ENCODE measurements at places on chromosomes 1 and 21.

GRCh38 chr1:150176593-150176992, 26.9 kb downstream of the PLEKHO1 start:
- DNase-seq, result no peak

- DNase-seq, result no peak
These were observed 994 bp upstream of the LAMTOR5 start for GRCh38 chr1:110408488-110408887.

DNA sequence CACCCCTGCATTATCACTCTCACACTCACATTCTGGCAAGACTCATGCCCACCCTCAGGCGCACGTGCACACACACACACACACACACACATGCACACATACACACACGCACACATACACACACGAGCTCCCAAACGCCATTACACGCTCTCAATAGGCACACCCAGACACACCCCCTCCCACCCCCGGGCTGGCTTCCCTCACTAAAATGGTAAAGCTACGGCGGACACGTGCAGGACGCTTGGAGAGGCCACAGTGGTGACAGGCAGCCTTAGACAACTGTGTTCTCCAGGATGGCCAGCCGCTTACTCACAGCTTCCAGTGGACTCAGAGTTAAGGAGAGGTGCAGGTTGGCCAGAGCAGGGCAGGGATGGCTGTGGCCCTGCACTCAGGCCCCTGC, 10.1 kb downstream of the MATN1 start:
- no peak for DNase-seq

DNA sequence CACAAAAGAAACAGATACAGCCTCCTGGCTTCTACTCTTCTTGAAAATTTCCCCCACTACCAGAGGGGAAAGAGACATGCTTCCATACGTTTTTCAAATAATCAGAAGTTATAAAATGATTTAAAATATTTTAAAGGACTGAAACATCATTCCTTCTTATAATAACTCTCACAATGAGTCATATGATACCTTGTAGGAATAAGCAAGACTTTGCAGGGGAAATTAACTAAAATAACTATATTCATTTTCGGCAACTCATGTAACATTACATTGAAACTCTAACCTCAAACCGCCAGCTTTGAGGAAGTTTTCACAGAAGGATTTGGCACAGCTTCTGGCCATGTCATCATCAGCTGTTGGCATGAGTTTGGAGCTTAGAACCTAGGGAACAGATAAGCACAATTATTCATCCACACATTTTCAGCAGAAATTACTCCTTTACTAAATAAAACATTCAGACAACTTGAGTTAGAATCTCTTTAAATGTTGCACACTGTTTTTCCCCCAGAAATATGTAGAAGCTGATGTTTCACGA, 85.9 kb downstream of the USP24 start:
- DNase-seq, result no peak

- DNase-seq, result no peak
These were observed 528.9 kb downstream of the OMA1 start for GRCh38 chr1:58017641-58018040.

- peak; percentile 77 for DNase-seq
These were observed 3.6 kb upstream of the TNNT2 start for GRCh38 chr1:201381130-201381529.

- no peak for DNase-seq
These were observed 11.6 kb downstream of the SDCCAG8 start for GRCh38 chr1:243267471-243267880.

- DNase-seq, result no peak
These were observed 20.8 kb downstream of the FRRS1 start for GRCh38 chr1:99745684-99746083.

DNA sequence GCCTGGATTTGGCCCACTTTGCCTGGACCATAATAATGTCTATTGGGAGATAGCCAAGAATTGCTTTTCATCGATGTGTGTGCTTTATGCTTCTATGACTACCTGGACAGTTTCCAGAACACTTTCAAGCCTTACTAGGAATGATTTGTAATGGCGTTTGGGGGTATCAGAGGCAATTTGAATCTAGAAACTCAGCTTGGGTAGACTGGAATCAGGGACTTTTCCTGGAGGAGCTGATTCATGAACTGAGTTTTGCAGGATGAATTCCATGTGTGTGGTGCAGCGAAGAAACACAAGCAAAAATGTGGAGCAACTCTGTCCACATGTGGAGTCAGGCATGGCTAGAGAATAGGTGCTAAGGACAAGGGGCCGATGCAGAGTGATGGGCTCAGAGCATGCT, 11.9 kb upstream of the TMEM61 start:
- DNase-seq, result no peak

DNA sequence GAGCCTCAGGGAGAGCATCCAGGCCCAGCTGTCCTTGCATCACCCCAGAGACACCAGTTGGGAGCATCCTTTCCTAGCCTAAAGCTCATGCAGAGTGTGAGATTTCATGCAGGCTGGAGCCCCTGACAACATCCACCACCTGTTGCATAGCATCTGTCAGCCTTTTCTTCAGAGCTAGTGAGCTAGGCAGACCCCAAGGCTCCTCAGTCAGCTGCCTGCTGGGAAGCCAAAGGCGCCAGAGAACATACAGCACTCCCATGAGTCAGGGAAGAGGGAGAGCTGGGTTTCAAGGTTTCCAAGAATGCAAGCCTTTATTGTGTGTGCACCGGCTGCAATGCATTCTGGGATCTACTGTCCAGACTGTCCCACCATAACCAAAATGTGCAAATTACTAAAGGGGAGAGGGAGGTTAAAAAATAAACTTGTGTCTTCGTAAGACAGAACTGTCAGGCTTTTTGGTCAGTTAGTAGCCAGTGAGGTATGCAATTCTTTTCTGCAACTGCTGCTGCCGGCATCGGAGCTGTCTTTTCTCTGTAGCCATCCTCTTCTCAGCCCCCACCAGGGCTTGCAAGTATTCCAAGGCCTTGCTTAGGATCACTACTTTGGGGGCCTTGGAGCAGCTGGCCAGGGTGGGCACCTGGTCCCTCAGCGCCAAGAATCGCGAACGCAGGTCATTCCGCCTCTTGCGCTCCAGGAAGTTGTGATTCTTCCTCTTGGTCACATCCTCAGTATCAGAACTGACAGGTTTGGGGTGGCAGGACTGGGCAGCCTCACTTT, 4.6 kb downstream of the MYCL start:
- DNase-seq, result peak; percentile 100

GRCh38 chr1:197106869-197107268, 39.6 kb downstream of the ASPM start:
- no peak for DNase-seq

DNA sequence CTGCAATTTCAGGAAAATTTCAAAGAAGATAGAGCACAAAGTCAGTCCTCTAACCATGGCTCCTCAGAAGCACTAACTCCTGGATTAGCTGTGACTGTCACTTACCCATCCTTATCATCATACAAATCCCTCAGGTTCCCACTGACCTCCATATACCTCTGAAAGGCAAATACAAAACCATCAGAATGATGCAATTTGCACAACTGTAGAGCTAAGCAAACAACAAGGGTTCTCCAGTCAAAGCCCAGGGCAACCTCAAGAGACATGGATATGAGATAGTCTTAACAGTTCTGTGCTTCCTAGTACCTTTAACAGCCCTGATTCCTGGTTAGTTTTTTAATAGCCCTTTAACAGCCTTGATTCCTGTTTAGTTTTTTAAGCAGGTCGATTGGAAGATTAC, 2.1 kb downstream of the SF3A3 start:
- no peak for DNase-seq

- DNase-seq, result no peak
These were observed 522.1 kb upstream of the LRRC7 start for GRCh38 chr1:69045572-69045971.

DNA sequence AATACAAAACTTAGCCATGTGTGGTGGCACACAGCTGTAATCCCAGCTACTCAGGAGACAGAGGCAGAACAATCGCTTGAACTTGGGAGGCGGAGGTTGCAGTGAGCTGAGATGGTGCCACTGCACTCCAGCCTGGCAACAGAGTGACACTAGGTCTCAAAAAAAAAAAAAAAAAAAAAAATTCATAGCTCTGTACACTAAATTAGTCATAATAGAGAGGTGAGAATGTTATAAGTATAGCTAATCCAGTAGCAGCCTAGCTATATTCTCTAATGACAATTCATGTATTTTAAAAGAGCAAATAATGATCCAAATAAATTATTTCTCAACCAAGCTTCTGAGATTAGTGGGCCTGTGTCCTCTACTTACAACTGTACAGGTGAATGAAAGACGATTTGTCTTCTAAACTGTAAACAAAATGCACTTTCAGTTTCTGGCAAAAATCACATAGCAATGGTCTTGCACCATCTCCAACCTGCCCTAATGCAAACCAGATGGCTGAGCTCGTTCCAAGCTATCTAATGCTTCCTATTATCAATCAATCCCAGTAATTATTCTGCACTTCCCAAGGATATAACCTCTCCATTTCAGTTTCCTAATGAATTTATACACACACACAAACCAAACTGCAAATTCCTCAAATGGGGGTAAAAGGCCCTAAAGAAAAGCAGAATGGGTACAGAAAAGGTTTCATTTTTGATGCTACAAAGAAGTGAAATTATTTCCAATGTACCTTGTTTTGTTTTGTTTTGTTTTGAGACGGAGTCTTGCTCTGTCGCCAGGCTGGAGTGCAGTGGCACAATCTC, 56.5 kb downstream of the GATAD2B start:
- DNase-seq, result no peak

- DNase-seq, result no peak
These were observed 42.0 kb upstream of the RGS2 start for GRCh38 chr1:192766876-192767275.

DNA sequence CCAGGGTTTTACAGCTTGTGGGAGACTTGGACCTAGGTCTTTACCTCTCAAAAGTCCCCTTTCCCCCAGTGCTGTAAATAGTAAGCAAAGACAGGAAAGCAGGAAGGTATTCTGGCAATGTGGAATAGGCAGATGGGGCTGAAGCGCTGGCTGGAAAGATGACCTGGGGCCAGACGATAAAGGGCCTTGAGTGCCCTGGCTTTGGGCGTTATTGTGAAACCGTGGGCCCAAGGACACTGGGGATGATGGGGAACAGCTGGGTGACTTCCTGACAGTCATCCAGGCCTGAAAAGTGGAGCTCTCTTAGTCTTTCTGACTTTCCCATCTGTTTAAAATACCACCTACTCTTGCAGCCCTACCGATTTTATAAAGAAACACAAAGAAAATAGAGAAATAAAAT, 16.3 kb downstream of the URB2 start:
- DNase-seq, result no peak

DNA sequence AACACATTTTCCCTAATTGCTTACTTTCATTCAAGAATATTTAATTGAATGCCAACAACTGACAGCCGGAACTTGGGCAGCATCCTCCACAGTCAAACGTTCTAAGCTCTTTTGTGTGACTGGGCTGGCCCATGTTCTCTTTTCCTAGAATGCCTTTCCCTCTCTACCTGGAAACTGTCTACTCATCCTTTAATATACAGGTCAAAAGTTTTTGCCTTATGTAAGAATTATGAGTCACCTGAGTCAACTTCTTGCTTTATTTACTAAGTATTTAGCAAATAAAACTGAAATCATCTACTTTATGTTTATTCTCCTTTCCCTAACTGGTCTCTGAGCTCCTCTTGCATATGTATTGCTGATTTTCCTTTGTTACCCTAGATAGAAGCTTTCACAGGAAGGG, 172.2 kb downstream of the CHRM3 start:
- no peak for DNase-seq

- DNase-seq, result no peak
These were observed 11.8 kb upstream of the BACE2 start for GRCh38 chr21:41156142-41156541.

DNA sequence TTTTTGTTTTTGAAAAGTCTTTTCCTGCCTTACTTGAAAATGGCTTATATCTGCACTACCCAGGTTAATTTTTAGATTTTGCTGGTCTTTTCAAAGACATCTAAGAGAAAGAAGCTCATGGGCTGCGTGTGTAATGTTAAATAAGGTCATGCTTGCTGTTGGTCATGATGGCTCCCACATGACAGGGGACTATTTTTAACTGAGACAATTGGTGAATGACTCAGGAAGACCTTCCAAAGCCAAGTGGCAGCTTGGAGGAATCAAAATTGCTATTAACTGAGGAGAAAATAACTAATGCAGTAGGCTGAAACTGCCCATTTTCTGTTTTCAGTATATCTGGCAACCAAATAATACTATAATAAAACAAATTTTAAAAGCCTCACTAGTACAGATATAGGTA, 117.1 kb upstream of the SPAG17 start:
- DNase-seq, result no peak

DNA sequence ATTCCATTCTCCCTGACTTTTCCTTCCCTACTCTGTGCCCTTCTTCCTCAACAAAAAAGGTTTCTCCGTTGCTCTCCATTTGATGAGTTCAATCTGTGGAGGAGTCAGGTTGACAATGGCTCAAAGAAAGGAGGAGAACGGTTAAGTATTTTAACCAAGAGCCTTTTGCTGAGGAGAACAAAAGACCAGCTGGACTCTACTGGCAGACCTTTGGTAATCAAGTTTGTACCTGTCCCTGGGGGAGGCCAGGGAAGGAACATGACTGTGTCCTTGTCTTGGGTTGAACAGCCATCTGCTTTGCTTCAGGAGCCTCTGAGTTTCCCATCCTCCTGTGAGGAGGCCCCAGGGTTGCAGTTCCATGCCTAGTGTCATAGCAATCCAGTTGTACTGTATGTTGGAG, 29.9 kb downstream of the TTF2 start:
- DNase-seq, result no peak

DNA sequence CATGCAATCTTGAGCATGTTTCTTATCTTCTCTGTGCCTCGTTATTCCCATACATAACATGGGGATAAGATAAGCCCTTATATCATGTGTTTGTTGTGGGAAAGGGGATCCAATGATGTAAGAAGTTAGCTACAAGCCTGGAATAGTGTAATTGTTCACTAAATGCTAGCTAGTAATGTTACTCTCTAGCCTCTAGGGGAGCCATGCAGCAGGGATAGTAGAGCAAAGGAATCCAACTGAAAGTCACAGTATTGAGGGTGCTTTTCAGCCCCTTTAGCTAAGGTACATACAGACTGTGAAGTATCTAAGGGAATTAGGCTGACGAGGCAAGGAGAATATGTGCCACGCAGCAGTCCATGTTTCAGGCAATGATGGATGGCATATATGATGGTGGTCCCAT, 46.9 kb downstream of the IL23R start:
- no peak for DNase-seq

DNA sequence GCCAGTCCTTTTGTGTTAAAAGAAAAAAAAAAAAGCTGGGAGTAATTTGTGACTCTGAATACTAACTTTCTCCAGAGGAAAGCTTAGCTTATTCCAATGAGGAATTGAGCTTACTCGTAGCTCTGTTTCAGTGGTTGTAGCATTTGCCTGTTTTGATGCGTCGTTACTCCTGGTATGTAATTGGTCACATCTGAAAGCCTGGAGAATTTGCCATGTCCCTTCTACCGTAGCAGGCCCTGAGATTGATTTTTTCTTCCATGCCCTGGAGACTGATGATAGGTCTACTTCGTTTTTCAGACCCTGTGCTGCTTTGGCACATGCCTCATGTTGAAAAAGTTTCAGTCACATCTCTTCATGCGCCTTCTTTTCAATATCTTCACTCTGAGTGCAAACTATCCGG, 1103.0 kb downstream of the PLA2G4A start:
- DNase-seq, result no peak

DNA sequence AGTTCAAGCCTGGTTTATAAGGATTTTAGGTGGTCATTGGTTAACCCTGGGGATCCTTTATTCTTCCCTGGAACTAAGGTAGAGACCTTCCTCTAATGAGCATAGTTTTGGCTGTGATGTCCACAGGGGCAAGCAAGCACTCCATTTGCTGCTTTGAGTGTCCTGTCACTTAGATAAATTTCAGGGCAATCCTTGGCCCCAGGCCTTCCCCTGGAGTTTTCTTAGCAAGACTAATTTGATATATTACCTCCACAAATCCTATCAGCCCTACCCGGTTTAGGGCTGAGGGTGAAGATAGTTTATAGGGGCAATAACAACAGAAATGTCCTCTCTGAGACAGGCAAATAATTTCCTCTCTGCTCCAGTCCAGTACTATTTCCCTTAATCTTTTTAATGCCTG, 166.6 kb downstream of the CYYR1 start:
- DNase-seq, result no peak
